ENCODE measurements at places on chromosomes 7 and 10.

DNA sequence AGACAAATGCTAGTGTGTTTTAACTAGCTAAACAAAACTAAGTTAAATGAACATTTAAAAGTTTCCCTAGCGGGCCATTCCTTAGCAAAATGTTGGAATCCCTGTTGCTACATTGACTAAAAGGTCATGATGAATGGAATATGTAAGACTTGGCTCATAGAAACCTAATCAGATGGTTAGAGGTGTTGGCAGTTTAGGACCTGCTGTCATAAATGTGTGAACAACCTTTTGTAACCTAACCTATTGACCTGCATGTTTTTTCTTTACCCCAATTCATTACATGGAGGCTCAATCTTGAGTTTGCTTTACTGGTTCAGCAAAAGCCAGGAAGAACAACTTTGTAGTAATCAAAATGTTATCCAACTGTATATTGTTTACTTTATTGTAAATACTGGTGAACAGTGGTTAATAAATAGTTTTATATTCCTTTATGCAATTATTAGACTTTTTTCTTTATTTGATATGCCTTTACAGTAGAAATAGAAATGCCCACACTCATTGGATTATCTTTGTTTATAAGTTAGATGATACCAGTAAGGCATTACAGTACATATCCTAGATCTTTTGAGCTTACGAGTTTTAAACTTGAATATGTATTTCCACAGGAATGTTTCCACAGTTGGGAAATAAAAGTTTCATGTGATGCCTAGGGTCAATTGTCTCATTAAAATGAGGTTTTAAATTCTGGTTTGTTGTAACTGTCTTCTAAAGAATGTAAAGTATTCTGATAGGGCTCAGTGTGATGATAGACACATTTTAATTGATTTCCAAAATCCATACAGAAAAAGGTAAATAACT, 11.6 kb downstream of the CBX3 start:
- DNase-seq = no peak

DNA sequence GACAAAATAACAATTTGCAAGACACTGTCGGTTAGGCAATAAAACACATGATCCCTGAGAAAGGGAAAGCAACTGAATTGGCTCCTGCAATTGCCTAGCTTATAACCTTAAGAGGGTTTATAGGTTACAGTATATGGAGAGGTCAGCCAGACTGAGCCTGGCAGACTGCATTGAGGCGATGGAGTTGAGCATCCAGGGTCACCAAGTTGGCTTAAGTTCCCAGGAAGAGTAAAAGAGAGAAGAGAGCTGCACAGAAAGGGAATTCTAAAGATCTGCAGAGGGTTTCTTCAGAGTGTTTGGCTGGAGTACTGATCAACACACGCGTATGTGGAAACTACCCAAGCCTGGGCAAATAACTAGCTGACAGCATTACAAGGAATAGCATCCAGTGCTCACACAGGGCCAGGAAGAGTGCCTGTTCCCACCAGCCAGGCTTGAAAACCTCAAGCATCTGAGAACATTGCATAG, 11.2 kb downstream of the ANKMY2 start:
- no peak for DNase-seq

GRCh38 chr7:66140924-66141323, 26.3 kb downstream of the CRCP start:
- DNase-seq = no peak

GRCh38 chr7:115013886-115014285, 92.0 kb downstream of the MDFIC start:
- DNase-seq = no peak

DNA sequence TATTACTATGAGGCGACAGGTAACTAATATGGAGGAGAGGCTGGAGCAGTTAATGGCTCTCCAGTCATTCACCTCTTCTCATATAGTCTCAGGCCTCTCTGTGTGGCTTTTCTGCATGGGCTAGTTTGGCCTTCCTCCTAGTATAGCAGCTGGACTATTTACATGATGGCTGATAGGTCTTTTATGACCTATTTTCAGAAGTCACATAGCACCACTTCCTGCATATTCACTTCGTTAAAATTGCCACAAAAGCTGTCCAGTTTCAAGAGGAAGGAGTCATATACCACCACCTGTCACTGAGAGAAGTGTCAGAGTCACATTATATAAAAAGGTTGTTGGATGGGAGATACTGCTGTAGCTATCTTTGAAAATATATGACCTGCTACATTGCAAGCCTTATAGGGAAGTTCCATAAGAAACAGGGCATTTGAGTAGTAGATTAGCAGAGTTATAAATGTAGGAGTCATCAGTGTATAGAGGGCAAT, 8.0 kb upstream of the DMTF1 start:
- DNase-seq = no peak

DNA sequence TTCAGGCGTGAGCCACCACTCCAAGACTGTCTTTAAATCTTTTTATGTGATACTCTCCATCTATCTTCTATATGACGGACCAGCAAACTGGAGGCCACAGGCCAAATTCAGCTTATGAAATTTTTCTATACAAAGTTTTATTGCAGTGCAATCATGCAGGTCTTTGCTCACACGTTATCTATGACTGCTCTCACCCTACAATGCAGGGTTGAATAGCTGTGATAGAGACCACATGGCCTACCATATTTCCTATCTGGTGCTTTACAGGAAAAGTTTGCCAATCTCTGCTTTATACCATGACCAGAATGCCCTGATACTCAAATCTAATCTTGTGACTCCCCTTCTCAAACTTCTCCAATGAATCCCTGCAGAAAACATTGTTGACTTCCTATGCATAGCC, 89.5 kb upstream of the ACBD5 start:
- no peak for DNase-seq

GRCh38 chr7:128069373-128070364, 38.4 kb upstream of the LRRC4 start:
- no peak for DNase-seq

DNA sequence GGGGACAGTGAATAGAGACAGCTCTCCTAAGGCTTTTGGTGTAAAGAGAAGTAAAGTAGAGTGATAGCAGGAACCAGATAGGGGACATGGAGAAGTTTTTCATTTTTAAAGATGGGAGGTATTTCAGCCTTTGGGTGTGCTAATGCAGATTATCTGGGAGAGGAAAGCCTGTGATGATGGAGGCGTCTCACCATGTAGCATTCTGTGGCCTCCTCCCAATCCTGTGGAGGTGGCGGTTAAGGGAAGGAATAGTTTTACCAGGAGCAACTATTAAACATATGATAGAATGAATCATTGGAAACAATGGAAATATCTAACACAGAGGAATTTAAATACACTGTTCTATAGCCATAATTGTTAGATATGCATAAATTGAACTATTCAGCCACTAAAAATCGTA, 101.3 kb downstream of the CNNM2 start:
- DNase-seq = no peak

- no peak for DNase-seq
Measured at GRCh38 chr7:1567896-1568510, 1.8 kb downstream of the PSMG3 start.

DNA sequence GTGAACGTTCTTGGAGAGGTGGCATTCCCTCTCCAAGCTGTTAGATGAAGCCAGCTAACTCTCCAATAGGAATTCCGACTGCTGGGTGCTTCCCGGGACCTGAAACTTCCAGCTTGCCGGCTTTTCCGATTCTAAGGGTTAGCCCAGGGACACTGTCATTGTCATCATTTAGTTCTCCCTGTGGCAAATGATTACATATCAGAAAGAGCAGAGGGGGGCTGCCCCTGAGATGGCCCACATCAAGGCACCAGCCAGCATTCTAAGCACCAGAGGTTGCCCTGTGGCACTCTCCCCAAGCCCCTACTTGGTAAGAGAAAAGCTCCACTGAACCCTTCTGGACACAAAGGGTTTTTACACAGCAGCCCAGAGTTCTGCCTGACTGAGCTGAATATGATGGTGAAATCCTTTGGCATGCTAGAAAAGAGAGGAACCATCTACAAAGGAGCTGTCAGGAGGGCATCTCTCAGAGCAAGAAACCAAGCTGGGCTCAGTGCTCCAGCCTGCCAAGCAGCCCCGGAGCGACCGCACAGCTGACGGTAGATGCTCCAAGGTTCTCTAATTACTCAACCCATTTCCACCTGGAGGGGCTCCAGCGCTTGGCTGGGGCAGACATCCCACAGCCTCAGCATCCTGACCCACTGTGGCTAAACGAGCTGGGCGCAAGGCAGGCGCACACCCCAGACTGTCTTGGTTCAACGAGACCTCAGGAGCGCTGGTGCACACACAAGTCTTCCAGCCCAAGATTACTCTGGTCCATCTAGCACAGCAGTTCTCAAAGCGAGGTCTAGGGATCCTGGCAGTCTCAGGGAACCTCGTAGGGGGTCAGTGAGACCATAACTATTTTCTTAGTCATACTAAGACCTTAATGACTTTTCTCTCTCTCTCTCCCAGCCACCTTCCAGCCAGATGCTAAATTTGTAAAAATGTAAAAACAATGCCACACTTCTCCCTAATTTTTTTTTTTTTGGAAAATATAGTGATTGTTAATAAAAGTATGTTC, 160.5 kb downstream of the GFRA1 start:
- DNase-seq = no peak

- no peak for DNase-seq
Measured at GRCh38 chr7:91784469-91784868, 96.0 kb downstream of the MTERF1 start.

DNA sequence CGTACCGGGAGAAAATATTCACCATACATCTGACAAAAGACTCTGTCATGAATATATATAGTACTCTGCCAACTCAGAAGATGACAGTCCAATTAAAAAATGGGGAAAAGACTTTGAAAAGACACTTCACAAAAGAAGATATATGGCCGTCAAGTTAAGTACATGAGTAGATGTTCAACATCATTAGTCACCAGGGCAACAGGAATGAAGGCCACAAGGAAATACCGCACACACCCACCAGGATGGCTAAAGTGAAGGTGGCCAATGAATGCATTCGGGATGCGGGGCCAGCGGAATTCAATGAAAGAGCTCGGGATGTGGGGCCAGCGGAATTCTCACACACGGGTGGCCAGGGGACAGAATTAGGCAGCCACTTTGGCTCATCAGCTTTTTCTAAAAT, 42.2 kb downstream of the MAD1L1 start:
- DNase-seq = no peak

DNA sequence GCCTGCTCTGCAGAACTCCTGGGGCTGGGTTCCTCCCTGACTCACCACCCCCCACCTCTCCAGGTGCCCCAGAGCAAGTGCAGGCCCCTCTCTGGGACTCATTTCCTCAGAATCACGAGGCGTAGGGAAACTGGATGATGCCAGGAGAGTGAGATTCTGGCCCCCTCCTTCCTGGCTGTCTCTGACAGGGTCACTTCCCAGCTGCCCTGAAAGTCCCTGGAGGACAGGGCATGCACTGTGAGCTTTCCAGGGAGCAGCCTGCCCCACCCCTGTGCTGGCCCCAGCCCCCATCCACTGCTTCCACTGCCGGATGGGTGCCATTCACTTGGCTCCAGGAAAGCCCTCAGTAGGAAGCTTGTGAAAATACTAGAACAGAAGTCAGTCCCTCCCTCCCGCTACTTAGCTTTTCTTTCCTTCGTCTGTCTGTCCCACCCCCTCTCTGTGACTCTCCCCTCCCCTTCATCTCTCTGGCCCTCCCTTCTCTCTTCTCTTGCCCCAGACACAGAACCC, 10.4 kb downstream of the TACR2 start:
- no peak for DNase-seq

- DNase-seq = no peak
Measured at GRCh38 chr7:139602143-139602722, 78.7 kb downstream of the CLEC2L start.

GRCh38 chr10:70974351-70974901, 86.1 kb upstream of the PCBD1 start:
- DNase-seq = no peak

DNA sequence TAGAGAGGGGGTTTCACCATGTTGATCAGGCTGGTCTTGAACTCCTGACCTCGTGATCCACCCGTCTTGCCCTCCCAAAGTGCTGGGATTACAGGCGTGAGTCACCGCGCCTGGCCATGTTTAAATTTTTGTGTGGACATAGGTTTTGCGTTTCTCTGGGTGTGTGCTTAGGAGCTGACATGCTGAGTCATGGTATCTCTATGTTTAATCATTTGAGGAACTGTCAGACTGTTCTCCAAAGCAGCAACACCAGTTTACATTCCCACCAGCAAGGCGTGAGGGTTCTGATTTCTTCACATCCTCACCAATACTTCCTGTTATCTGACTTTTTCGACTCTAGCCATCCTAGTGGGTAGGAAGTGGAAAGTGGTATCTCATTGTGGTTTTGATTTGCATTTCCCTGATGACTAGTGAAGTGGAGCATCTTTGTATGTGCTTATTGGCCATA, 153.7 kb downstream of the DNAJB6 start:
- DNase-seq = no peak

- no peak for DNase-seq
Measured at GRCh38 chr10:60114765-60115586, 208.6 kb upstream of the CCDC6 start.

DNA sequence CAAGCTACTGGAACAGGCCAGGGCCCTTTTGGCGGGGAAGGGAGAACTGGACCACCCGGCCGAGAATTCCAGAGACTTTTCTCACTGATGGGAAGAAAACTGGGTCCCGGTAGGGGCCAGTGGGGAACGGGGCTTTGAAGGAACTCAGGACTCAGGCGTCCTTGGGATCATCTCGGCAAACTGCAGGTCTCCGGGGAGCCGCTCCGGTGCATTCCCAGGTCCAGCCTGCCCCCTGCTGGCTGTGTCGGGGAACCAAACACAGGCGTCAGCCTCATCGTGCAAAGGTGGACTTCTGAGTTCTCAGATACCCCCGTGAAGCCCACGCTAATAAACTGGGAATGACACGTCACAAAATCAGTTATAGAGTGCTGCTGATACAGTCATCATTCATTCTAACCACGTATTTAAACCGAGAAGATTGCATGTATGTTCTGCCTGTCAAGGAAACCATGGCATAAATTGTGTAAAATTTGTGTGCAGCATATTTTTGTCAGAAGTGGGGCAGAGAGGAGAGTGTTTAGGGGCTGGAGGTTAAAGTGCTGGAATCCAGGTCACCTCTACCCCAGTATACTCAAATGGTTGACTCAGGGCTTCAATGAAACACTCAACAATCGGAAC, 76.1 kb upstream of the CPXM2 start:
- no peak for DNase-seq

DNA sequence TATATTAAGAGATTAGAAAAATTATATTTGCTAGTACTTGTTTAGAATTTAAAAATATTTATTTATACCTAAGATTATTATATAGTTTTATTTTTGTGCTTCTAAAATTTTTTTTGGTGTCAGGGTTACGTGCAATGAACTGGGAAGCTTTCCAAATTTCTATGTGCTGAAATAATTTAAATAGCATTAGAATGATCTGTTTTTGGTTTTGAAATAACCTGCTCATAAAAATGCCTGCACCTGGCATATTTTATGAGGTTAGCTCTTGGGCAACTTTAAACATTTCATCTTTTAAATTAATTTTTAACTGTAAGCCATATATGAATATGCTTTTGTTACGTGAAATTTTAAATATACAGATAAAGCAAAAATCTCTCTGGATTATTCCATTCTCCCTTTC, 482.5 kb downstream of the GLRX3 start:
- no peak for DNase-seq

DNA sequence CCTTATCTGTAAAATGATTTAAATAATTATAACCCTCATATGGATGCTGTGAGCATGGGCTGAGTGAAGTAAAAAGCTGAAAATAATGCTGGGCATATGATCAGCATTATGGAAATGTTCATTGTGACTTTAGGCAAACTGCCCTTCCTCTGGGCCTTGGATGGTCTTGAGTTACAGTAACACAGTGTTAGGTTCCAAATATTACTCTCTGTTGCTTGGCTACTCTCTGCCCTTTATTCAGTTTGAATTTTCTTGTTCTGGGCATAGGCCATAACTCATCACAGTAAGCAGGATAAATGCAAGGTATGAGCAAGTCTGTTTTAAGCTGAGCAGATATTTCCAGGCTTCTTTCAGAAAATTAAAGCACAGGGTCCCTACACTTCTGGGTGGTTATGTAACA, 868.0 kb downstream of the KCNMA1 start:
- no peak for DNase-seq

Measured in activated T-cell treated with anti-CD3 and anti-CD28 coated beads for 1 hour (primary cell).